Right ventricle myocardium superior (tissue), 1 donor: ENCODE measurements at places on chromosomes 5 and 9.

GRCh38 chr5:180558232-180558631 is 33.1 kb downstream of the SCGB3A1 start:
- no peak for DNase-seq

GRCh38 chr5:174291162-174291561 is 245.7 kb downstream of the NSG2 start:
- DNase-seq, result no peak

- no peak for DNase-seq
Observed at GRCh38 chr9:110073356-110073905, 134.5 kb downstream of the C9orf152 start.

- DNase-seq, result no peak
Observed at GRCh38 chr5:132480042-132480441, 10.5 kb downstream of the IRF1 start.

GRCh38 chr5:57276353-57276752 is 102.5 kb downstream of the GPBP1 start:
- no peak for DNase-seq

GRCh38 chr9:125763394-125763801 is 16.2 kb downstream of the PBX3 start:
- DNase-seq, result no peak

DNA sequence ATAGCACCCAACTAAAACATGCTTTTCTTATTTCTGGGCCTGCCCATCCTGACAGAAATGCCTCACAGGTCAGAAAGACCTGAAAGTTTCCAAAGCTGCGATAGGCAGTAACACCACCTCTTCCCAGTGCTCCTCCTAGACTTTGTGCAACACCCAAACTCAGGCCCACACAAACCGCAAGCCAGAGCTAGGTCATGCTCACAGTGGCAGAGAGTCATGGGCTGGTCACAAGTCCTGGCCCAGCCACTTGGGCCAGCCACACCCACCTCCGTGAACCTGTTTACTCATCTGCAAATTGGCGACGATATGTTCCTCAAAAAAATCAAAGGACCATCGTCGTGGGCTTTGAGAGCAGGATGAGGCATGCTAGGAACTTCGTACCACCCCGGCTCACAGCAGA is 44.0 kb upstream of the SLC25A51 start:
- no peak for DNase-seq

GRCh38 chr5:90767710-90768109 is 209.1 kb downstream of the ADGRV1 start:
- no peak for DNase-seq

GRCh38 chr9:129436751-129437625 is 183.9 kb downstream of the C9orf50 start:
- peak; percentile 82 for DNase-seq

- peak; percentile 36 for DNase-seq
Observed at GRCh38 chr5:92641031-92641962, 939.7 kb downstream of the NR2F1-AS1 start.

DNA sequence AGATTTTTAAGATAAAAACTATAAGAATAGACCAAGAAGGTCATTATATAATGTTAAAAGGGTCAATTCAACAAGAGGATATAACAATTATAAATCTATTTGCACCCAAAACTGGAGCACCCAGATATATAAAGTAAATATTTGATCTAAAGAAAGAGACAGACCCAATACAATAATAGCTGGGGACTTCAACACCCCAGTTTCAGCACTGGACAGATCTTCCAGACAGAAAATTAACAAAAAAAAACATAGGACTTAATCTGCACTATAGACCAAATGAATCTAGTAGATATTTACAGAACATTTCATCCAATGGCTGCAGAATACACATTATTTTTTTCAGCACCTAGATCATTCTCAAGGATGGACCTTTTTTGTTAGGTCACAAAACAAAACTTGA is 331.9 kb downstream of the SPOCK1 start:
- DNase-seq, result no peak

- no peak for DNase-seq
Observed at GRCh38 chr9:9498846-9499245, 1114.0 kb downstream of the PTPRD start.

GRCh38 chr9:35522187-35522586 is 32.3 kb downstream of the RUSC2 start:
- no peak for DNase-seq

- no peak for DNase-seq
Observed at GRCh38 chr9:14822666-14823065, 87.6 kb downstream of the FREM1 start.

- no peak for DNase-seq
Observed at GRCh38 chr5:33657804-33658440, 217.2 kb downstream of the TARS1 start.

DNA sequence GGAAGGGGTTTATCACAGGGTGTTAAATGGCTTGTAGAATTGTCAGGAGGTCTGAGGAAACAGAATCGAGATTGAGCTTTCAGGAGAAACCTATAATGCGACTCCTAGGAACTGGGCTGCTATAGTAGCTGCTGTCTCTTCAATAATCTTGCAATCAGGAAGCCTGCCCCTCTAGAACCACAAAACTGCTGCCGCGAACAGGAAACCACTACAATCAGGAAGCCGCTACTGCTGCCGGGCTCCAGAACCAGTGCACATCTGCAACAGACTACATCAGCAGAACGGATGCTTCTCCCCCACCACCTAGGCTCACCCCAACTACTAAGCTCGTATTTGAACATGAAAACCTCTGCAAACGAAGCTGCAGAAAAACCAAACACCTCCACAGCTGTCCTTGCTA is 31.6 kb downstream of the TNFSF8 start:
- peak; percentile 73 for DNase-seq

DNA sequence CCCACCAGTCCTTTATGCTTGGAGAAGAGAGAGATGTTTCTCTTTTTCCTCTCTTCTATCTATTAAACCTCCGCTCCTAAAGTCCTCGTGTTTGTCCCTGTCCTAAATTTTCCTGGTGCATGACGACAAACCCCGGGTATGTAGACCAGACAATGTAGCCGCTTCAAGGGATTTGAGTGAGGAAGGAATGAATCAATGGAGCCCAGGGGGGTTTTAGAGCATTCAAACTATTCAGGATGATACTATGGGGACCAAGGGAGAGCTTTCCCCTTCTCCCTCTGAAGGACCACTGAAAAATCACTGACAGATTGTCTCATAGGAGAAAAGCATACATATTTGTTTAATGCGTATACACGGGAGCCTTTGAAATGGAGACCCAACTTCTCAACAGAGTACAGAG is 18.4 kb downstream of the CEL start:
- no peak for DNase-seq

DNA sequence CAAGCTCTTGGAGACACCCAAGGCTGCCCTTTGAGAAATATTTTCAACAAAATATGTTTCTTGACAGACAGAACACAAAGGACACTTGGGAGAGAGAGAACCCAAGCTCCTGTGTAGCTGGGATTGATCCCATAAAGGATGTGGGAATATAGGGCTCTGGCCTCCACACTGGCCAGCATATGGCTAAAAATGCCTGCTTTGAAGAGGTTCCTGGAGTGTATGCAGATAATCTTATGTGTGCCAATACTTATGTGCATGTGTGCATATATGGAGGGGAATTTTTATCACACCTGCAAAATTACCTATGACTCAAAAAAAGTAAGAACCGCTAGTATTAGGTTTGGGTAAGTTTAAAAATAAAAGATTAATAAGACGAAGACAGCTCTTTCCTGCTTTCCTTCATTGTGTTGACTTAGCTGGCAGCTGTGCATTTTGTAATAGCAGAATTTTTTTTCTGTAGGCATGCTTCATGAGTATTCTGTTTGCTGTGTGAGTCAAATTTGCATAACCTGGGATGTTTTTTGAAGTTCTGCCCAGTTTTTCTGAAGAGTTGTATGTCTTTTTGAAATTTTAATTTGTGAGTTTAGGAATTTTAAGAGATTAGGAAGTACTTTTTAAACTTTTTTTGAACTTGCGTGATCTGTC is 42.6 kb downstream of the HACD4 start:
- DNase-seq, result no peak

DNA sequence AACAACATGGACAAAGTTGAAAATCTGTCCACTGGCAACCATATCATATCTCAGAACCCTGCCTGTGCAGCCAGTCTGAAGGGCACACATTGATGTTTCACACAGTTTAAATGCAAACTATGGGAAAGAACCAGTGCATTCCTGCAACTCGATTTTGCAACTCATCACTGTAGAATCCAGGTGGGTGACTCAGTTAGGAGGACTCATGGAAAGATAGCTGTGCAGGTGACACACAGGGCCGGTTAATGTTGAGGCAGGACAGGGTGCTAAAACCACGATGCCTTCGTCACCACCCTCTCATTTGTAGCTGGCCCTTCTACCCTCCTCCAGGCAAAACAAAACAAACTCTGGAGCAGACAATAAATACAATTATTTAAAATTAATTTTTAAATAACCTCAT is 62.8 kb downstream of the TLE1 start:
- DNase-seq, result no peak

DNA sequence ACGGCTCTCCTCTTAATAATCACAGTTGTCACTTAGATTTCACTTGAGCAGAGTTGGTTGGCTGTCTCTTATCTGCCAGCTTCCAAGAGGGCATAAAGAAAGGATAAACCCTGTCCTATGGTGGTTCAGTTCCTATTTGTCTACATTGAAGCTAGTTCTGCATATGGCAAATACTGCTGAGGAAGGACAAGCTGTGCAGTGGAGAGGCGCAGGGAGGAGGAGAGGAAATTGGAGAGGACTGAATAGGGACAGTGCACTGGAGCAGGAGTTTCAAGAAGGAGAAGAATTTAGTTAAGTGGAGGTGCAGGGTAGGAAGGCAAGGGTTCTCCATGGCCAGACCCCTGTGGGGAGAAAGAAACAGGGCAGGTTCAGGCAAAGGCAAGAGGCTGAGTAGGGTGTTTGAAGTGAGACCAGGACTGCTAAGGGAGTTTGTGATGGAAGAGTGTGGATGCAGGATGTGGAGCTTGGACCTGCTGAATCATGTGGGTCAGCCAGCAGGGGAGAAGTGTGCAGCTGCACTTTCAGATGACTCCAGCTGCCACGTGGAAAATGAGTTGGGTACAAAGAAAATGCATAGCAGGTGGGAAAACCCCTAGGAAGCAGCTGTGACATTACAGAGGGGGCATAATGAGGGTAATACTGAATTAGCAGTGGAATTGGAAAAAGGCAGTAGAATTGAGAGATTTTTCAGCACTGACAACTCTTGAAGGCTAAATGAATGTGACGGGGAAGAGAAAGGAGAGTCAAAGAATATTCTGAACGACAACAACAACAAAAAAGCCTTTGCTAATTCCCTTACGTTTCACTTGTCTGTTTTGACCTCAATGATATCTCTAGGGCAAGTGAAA is 66.8 kb downstream of the MAMDC2 start:
- DNase-seq, result no peak

DNA sequence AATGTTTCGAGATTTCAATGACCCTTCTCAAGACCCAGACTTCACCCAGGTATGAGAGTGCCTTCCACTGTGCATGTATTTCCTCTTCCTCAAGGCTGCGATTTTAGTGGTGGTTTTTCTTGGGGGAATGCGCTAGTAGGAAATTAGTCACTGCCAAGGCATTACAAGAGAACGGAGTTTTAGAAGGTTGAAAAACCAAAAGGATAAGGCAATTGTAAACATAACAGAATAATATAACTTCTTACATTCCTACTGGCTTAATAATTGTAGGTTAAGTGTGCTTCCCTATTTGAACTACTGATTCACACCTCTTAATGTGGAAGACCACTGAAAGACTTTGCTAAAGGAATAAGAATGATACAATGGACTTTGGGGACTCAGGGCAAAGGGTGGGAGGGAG is 38.9 kb downstream of the ACO1 start:
- DNase-seq, result no peak

DNA sequence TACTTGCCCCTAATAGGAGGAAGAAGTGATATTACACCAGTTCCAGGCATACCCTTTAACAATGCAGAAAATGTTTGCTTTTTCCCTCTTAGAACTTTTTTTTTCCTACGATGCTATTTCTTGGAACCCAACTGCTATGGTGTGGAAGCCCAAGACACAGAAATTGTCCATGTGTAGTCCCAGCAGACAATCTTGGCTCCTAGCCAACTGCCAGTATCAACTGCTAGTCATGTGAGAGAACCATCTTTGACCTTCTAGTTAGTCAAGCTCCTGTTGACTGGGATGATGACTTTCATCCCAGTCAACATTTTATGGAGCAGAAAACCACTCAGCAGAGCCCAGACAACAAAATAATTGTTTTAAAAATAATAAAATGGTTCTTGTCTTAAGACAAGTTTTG is 532.4 kb downstream of the TLR4 start:
- no peak for DNase-seq

DNA sequence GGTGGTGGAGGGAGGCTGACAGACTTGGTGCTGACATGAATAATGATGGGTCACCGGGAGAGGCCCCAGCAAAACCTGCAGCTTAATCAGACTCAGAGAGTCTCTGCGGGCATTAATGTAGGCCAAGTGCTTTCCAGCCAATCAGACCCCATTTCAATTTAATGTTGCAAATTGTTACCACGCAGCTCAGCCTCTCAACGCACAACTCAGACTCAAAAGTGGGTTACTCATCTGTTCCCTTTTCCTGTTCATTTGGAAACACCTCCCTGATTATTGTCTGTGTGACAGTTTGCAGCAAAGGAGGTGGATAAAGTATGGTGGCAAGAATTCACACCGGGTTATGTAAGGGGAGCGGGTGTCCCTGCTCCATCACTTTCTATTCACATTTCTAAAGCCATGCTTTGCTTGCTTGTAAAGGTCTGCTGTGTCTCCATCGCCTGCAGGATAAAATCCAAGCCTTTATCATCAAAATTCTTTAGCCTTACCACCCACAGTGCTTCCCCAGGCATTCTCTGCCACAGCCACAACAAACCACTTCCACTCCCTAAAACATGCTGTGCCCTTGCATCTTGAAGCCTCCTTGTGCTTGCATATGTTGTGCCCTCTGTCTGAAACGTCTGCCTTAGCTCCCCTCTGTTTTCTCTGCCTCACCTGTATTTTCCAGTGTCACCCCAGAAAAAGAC is 156.5 kb downstream of the ASTN2 start:
- no peak for DNase-seq

GRCh38 chr5:17058438-17058837 is 122.3 kb upstream of the MYO10 start:
- DNase-seq, result no peak

- DNase-seq, result no peak
Observed at GRCh38 chr5:122756264-122756911, 18.5 kb upstream of the SNX2 start.

- DNase-seq, result no peak
Observed at GRCh38 chr5:121086671-121087070, 622.6 kb downstream of the PRR16 start.

GRCh38 chr9:549455-549997 is 292.0 kb upstream of the DMRT1 start:
- DNase-seq, result no peak

DNA sequence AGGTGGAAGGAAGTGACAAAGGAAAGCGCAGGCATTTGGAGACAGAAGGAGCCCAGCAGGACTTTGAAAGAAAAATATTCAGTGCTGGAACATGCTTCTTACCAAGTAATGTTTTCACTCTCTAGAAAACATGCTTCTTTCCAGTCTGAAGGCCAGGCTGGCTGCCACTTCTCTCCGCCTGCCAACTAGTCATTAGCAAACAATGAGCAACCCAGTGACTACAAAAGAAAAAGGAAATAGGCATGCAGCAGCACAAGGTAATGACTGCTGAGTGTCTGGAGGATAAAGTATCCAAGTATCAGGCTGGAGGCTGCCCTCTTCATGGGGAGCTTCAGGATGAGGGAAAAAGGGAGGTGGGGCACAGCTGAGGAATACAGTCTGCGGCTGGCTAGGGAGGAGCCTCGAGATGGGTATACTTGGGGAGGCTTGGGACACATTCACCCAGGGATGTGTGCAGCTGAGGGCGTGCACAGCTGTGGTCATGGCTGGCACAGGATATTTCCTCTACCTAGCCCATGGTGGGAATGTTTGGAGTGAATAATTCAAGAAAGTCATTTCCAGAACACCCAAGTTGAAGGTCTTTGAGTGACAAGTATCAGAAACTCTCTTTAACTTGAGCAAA is 161.5 kb upstream of the KIF2A start:
- DNase-seq, result no peak
